ENCODE measurements at places on chromosomes 3 and 15. TPM values are rescaled to one million over a fixed set of nuclear protein-coding genes. Genes with fewer than 3 reads are reported as not detected.

CHDH gene
- total RNA-seq, result 12.7 TPM

BTD gene
- total RNA-seq, result 11.0 TPM

RFTN1 gene
- 25.0 TPM for total RNA-seq

GRAMD1C gene
- 3.4 TPM for total RNA-seq

CCDC54 gene
- total RNA-seq, result not detected

CCDC13 gene
- total RNA-seq, result 0.17 TPM

CRABP1 gene
- not detected for total RNA-seq

SENP5 gene
- total RNA-seq, result 19.6 TPM

SLC9A9 gene
- 5.6 TPM for total RNA-seq

- DNase-seq, result no peak
These were observed 45.1 kb downstream of the ZBTB38 start for GRCh38 chr3:141413391-141413790.

DNA sequence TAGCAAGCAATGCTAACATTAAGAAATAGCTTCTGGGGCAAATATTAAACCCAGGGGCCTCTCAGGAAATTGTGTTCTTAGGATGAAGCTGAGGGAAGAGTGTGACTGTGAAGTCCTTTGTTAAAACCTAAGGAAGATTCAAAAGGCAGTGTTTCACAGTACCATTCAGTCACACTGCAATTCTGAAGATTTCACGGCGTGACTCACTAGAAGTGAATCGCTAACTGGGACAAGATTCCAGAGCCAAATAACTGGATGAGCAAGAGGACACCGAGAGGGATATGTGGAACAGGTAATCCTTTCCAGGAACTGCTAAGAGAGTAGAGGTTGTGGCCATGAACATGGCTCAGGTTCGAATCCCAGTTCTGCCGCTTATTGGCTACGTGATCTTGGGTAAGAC is 61.8 kb upstream of the SMAD3 start:
- DNase-seq, result no peak

DNA sequence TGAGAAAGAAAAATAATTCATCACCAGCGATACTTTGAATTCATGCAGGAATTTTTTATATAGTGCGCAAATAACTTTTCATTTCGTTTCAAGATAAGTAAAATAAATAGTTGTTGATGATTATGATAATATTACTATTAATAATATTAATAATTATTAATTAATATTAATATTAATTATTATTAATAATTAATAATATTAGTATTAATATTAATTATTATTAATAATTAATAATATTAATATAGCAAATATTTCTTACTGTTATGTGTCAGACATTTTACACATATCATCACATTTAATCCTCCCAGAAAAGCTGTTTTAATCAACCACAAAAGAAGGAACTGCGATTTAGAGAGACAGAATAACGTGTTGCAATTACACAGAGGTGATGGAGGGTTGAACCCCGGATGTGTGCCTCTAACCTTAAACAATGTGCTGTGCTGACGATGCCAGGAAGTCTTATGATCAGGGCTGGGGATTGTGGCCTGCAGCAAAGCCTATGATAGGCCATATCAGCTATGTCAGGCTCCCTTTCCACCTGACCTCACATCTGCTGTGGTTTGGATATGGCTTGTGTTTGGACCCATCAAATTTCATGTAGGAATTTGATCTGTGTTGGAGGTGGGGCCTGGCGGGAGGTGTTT is 263.5 kb upstream of the NR2F2 start:
- DNase-seq, result no peak

GRCh38 chr3:150083655-150084042 is 113.0 kb upstream of the PFN2 start:
- no peak for DNase-seq

DNA sequence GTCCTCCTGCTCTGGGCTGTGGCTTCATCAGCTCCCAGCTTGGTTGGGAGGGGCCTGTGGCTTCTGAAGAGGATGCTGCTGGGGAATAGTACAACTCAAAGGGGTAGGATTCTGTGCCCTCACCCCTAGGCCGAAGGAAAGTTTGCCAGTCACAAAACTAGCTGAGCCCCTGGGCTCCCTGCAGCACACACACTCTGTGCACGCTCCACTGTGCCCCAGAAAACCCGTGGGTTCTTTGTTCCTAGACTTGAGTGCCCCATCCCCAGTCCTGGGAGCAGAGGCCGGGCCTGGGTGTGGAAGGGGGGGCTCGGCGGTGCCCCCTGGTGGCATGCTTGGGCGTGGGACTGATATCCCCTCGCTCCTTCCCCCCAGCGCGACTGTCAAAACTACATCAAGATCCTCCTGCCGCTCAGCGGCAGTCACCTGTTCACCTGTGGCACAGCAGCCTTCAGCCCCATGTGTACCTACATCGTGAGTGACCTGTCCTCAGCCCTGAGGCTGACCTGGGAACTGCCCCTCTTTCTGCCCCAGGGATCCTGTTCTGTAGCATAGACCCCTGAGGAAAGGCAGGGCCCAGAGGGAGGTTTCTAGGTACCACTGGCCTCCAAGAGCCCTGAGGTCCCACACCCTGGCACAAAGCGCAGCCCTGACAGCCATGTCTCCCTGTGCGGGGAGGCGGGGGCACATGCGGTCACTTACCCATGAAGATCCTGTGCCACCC is 14.2 kb downstream of the CIB1 start:
- DNase-seq, result peak; percentile 74

DNA sequence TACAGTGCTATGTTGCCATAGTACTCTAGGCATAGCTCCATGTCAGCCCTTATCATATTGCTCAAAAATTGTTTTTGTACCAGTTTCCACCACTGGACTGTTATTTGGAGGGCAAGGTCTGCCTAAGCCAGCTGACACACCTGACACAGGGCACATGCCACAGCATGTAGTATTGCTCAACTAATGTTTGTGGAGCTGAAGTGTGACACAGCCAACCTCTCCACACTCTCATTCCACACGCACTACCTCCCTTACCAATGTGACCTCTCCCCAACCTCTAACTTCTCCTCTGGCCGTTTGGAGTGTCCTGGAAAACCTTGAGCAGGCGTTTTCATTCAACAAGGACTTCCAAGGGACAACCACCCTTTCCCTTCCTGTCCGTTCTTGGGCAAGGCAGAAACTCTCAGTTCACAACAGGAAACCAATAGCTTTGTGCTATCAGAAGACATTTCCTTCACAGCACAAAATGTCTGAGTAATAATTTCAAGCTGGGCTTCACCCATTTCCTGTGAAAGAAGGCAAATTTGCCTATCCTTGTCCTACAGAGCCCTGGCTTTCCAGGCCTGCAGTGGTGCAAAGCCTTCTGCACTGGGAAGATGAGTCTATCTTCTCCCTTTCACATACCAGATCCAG is 38.4 kb downstream of the TLNRD1 start:
- no peak for DNase-seq

DNA sequence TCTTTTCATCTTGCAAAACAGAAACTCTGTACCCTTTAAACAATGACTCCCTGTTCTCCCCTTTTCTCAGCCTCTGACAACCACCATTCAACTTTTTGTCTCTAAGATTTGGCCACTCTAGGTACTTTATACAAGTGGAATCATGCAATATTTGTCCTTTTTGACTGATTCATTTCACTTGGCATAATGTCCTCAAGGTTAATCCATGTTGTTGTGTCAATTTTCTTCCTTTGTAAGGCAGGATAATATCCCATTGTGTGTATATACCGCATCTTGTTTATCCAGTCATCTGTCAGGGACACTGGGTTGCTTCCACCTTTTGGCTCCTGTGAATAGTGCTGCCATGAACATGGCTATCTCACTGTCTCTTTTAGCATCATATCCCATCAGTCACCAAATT is 10.3 kb downstream of the USP13 start:
- no peak for DNase-seq

DNA sequence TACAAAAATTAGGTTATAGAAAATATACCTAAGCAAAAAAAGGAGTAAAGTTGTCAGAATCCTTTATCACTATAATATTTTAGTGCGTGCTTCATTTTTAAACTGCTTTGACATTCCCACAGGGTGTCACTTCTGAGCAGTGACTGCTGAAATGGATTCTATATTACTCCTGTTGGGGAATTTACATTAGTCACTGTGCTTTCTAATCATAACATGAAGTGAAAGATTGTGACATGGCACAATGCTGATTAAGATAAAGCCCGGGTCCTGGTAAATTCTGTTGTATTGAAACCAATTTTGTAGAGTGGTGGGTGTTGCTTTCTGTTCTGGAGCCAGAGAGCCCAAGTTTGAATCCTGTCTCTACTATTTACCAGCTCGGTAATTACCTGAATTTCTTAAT is 36.4 kb upstream of the EHHADH start:
- DNase-seq, result no peak

GRCh38 chr3:42176242-42177034 is 85.3 kb downstream of the TRAK1 start:
- no peak for DNase-seq

- DNase-seq, result no peak
These were observed 74.2 kb downstream of the NMD3 start for GRCh38 chr3:161295325-161295724.

GRCh38 chr3:46272028-46272451 is 29.8 kb downstream of the CCR3 start:
- no peak for DNase-seq

GRCh38 chr3:38003817-38004414 is 13.3 kb downstream of the VILL start:
- peak; percentile 77 for DNase-seq

GRCh38 chr3:185069037-185070030 is 83.5 kb downstream of the C3orf70 start:
- no peak for DNase-seq

DNA sequence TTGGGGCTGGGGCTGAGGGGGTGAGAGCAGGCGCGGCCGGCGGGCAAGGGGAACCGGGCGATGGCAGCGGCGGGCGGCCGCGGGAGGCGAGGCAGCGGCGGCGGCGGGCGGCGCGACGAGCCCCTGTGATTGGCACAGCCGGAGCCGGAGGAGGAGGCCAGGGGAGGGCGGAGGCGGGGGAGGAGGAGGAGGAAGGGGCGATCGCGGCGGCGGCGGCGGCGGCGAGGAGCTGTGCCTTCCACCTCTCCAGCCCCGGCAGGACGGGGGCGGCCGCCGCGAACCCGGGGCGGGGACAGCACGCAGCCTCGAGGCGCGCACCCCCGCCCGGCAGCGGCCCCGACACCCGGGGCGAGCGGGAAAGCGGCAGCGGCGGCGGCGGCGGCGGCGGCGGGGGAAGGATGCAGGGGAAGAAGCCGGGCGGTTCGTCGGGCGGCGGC is at the start of gene SLCO3A1:
SLCO3A1 (plus strand) TSS at position 198 of the 437 bp plus-strand sequence.
- DNase-seq, result peak; percentile 91

DNA sequence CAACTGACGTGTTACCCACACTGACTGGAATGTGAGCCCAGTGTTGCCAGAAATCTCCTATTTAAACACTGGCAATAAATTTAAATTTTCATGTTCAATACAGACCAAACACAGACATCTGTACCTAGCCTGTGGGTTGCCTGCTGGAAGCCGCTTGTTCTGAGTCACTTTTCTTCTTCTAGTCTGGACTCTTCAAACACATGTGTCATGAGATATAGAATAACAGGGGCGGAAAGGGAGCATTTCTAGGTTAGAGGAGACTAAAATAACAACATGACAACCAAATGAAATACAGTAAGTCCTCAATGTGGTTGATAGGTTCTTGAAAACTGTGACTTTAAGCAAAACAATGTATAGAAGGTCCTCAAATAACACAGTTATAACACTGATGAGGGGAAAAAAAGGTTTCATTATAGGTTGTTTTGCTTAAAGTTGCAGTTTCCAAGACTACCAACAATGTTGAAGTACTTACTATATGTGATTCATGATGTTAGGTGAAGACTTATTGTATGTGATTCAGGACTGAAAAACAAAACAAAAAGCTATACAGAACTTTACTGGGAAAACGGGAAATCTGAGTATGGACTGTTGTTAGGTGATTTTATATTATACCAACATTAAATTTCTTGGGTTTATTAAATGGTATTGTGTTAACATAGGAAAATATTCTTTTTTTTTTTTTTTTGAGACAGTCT is 63.1 kb downstream of the PRKAR2A start:
- DNase-seq, result no peak

DNA sequence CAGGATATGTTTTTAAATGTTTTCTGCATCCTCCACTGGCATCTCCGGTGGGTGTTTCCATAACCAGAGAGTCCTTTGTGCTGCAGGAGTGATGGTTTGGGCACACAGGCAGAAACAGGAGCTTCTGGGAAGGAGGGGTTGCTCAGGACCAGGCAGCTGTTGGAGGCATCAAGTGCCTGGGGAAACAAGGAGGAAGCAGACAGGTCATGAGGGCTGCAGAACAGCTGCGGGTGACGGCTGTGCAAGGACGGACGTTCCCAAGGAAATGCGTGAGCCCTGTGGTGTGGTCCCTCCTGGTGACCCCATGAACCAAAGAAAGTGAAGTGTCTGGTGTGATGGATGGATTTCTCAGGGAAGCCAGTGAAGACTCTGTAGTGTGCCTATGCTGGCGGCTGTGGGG is 61.2 kb upstream of the TNFAIP8L3 start:
- no peak for DNase-seq

DNA sequence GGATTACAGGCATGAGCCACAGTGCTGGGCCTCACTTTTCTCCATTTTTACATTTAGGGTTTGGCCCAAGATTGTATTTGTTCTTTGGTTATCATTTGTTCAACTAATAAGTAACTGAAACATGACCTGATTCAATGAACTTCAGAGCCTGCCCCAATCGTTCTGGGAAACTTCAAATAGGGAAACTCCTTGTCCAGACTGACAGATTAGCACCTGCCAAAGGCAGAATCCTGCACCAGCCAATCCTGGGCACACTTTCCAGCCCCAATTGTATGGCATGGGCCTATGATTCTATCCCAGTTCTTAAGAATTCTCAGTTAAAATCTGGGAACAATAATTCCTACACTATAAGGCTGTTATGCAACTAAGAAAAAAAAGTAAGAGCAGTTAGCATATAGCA is 18.3 kb upstream of the RAB43 start:
- no peak for DNase-seq

GRCh38 chr3:66633402-66634381 is 132.9 kb upstream of the LRIG1 start:
- no peak for DNase-seq

- DNase-seq, result peak; percentile 49
These were observed 68.1 kb downstream of the CRYGS start for GRCh38 chr3:186476044-186476468.

- DNase-seq, result no peak
These were observed 62.9 kb downstream of the SERPINI1 start for GRCh38 chr3:167798443-167798842.

DNA sequence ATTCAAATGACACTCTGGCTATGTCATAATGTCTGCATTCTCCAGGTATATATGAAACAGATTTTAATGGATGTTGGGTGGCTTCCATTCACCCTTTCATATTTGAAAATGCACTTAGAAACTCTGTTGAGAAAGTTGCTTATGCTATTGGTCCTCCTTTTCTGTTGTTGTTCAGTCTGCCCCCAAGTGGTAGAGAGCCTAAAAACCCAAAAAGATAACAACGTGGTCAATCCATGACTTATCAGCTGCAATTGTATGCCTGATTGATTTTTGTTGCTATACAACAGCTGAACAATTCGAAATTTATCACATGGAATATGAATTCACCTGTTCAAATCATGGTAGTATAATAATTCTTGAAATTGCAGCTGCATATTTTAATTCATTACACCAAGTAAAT is 279.8 kb downstream of the ROBO2 start:
- DNase-seq, result no peak

- DNase-seq, result no peak
These were observed 38.2 kb downstream of the PAK2 start for GRCh38 chr3:196777836-196778235.

GRCh38 chr15:77409259-77410156 is 10.4 kb downstream of the PEAK1 start:
- DNase-seq, result no peak
